ENCODE measurements at places on chromosomes 5 and 9. TPM values are rescaled to one million over a fixed set of nuclear protein-coding genes. Genes with fewer than 3 reads are reported as not detected.

GRCh38 chr9:90995516-90995915 lies 193.9 kb downstream of the SYK start:
- no peak overlapping the region for H3K27ac ChIP-seq
- H3K36me3 ChIP-seq, result no peaks in the 10 kb centered on the region
- H3K4me1 ChIP-seq, result no peaks in the 10 kb centered on the region
- DNase-seq, result no peak
- H3K4me3 ChIP-seq, result no peak overlapping the region

The INSL4 gene
- total RNA-seq, result not detected

DNA sequence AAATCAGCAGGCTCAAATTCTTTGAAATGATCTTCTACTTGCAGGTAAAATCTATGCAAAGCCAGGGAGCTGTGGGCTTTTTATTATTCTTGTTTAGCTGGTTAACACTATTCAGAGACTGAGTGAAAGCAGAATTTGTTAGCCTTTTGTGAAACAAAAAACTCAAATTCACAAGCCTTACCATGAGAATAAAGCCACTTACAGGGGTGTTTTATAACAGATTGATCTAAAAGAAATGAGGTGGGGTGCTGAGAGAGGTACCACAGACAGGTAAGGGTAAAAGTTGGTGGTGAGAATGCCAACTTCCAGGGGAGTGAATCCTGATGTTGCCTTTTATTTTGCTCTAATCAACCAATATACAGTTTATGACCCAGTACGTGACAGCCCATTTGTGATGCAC lies 1585.6 kb downstream of the EFNA5 start:
- no peak overlapping the region for H3K4me3 ChIP-seq
- H3K36me3 ChIP-seq, result no peaks in the 10 kb centered on the region
- no peak for DNase-seq

DNA sequence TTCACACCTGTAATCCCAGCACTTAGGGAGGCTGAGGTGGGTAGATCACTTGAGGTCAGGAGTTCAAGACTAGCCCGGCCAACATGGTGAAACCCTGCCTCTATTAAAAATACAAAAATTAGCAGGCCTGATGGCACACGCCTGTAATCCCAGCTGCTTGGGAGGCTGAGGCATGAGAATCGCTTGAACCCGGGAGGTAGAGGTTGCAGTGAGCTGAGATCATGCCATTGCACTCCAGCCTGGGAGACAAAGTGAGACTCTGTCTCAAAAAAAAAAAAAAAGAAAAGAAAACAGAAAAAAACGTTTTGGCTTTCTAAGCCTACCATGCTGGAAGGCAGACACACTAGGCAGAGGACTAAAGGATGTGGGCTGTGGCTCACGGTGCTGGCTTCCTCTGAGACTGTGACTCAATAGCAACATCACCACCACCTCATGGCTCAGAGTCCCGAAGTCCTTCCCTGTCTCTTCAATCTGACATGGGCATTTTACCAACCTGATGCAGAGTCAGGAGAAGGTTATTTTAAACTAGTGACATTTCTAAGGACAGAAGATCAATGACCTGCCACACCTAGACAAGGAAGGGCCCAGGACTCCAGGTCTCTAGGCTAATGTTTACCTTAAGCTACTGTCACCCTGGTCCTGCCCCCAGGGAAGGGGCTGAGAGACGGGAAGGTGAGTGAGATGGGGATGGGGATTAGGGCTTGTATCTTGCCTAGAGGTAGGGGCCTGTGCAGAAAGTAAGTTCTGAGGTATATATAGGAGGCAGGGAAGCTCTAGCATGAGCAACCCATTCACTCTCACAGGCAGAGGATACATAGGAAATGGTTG lies 3.7 kb downstream of the ECSCR start:
- H3K36me3 ChIP-seq, result no peaks in the 10 kb centered on the region
- H3K27ac ChIP-seq, result no peak overlapping the region

DNA sequence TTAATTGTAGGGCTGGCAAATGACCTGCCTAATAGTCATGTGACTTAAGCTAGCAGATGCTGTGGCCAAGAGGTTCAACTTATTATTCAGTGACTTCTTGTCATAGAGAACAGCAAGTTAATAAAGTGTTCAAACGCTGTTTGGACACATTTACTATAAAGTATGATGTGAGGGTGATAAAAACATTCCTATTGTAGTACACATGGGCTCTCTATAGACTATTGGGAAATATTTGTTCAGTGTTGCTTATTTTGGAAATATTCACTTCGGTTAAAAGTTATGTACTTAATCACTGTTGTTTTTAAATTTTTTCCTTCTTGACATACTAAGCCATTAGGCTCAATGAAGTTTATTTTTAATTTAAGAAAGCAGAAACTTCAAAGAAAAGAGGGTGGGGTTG lies 345.0 kb downstream of the NNT start:
- no peak for DNase-seq
- H3K27me3 ChIP-seq, result no peaks in the 10 kb centered on the region
- no peaks in the 10 kb centered on the region for H3K4me1 ChIP-seq

GRCh38 chr9:123394291-123395235 lies 38.6 kb downstream of the CRB2 start:
- no peak overlapping the region for H3K4me3 ChIP-seq
- no peaks in the 10 kb centered on the region for H3K4me1 ChIP-seq
- DNase-seq, result no peak
- no peaks in the 10 kb centered on the region for H3K27me3 ChIP-seq
- no peaks in the 10 kb centered on the region for H3K36me3 ChIP-seq
- H3K27ac ChIP-seq, result no peak overlapping the region

The ABLIM3 gene
- total RNA-seq, result 12.9 TPM

GRCh38 chr5:34998058-34998789 lies 49.5 kb downstream of the AGXT2 start:
- H3K27ac ChIP-seq, result no peak overlapping the region
- no peaks in the 10 kb centered on the region for H3K36me3 ChIP-seq
- peaks cover 4% of the 10 kb centered on the region for H3K27me3 ChIP-seq
- H3K4me3 ChIP-seq, result no peak overlapping the region

GRCh38 chr5:149038336-149039080 lies 24.4 kb downstream of the SH3TC2 start:
- no peak overlapping the region for H3K27ac ChIP-seq
- DNase-seq, result no peak
- H3K36me3 ChIP-seq, result no peaks in the 10 kb centered on the region
- no peaks in the 10 kb centered on the region for H3K4me1 ChIP-seq

GRCh38 chr5:172753101-172753500 lies 17.9 kb downstream of the DUSP1 start:
- no peak overlapping the region for H3K4me3 ChIP-seq
- H3K4me1 ChIP-seq, result peaks cover 5% of the 10 kb centered on the region
- DNase-seq, result no peak
- no peak overlapping the region for H3K27ac ChIP-seq
- no peaks in the 10 kb centered on the region for H3K36me3 ChIP-seq

- no peaks in the 10 kb centered on the region for H3K4me1 ChIP-seq
- no peak overlapping the region for H3K27ac ChIP-seq
- no peaks in the 10 kb centered on the region for H3K27me3 ChIP-seq
- no peak overlapping the region for H3K4me3 ChIP-seq
- H3K36me3 ChIP-seq, result no peaks in the 10 kb centered on the region
These were observed 102.4 kb downstream of the ROR2 start for GRCh38 chr9:91847581-91848091.

DNA sequence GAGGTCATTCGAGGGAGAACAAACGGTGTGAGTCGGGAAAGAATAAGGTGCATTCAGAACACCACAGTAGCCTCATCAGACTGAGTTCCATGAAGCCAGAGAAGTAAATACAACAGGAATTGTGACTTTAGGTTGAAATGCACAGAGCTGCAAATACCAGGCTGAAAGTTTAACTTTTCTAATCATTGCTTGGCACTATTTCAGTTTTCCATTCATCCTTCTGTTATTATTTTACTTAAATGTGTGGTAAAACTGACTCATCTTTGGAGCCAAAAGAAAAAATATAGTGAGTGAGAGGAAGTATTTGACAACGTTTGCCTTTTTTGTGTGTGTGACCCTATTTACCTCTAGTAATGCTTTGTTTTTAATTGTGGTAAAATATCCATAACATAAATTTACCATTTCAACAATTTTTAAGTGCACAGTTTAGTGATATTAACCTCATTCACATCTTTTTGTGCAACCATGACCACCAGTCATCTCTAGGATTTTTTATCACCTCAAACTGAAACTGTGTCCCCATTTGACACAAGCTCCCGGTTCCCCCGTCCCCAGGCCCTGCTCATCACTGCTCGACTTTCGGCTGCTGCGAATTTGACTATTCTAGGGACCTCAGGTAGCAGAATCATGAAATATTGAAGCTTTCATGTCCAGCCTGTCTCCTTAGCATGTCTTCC lies 166.8 kb downstream of the HSD17B3 start:
- no peaks in the 10 kb centered on the region for H3K27me3 ChIP-seq
- no peak for DNase-seq
- H3K36me3 ChIP-seq, result no peaks in the 10 kb centered on the region
- no peaks in the 10 kb centered on the region for H3K4me1 ChIP-seq

GRCh38 chr9:78091731-78092130 lies 60.1 kb upstream of the GNAQ start:
- no peaks in the 10 kb centered on the region for H3K36me3 ChIP-seq
- H3K27me3 ChIP-seq, result no peaks in the 10 kb centered on the region
- no peak overlapping the region for H3K4me3 ChIP-seq
- no peaks in the 10 kb centered on the region for H3K4me1 ChIP-seq
- DNase-seq, result no peak

The STOM gene
- 81.2 TPM for total RNA-seq

GRCh38 chr9:135976531-135976930 lies 15.4 kb upstream of the UBAC1 start:
- H3K36me3 ChIP-seq, result no peaks in the 10 kb centered on the region
- H3K27me3 ChIP-seq, result no peaks in the 10 kb centered on the region
- no peak overlapping the region for H3K27ac ChIP-seq

GRCh38 chr5:83817591-83817990 lies 96.9 kb upstream of the HAPLN1 start:
- no peak for DNase-seq
- no peaks in the 10 kb centered on the region for H3K36me3 ChIP-seq
- H3K27ac ChIP-seq, result no peak overlapping the region
- no peak overlapping the region for H3K4me3 ChIP-seq
- no peaks in the 10 kb centered on the region for H3K4me1 ChIP-seq

DNA sequence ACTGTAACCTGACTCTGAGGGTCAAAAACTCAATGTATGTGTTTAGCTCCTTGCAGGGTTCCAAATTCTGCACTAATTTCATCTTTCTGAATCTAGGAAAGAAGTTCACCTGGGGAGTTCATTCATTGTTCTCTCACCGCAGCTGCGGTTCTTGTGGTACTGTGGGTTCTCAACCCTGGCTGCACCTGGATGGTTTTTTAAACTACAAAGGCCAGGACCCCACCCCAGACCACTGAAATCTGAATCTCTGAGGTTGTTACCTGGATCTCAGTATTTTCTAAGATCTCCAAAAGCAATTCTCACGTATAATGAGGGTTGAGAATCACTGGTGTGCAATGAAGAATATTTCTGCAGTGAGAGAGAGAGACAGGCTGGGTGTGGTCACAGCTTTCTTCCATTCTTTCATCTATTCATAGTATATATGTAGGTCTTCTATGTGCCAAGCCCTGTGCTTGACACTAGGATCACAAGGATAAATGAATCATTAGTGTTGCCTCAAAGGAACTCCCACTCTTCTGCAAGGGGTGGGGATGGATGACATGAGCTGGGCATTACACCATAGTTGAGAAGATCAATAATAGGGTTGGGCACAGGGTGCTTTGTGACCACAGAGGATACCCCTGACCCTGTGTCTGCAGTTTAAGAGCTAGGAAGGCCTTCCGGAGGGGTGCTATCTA lies 109.8 kb downstream of the GALNT10 start:
- DNase-seq, result no peak
- no peaks in the 10 kb centered on the region for H3K36me3 ChIP-seq
- H3K27ac ChIP-seq, result no peak overlapping the region
- H3K4me3 ChIP-seq, result no peak overlapping the region
- H3K27me3 ChIP-seq, result no peaks in the 10 kb centered on the region
- H3K4me1 ChIP-seq, result peaks cover 7% of the 10 kb centered on the region

- DNase-seq, result no peak
- H3K36me3 ChIP-seq, result no peaks in the 10 kb centered on the region
- no peaks in the 10 kb centered on the region for H3K27me3 ChIP-seq
- H3K27ac ChIP-seq, result no peak overlapping the region
These were observed 218.5 kb upstream of the SLC30A5 start for GRCh38 chr5:68875351-68875750.

The SGCD gene
- total RNA-seq, result not detected

DNA sequence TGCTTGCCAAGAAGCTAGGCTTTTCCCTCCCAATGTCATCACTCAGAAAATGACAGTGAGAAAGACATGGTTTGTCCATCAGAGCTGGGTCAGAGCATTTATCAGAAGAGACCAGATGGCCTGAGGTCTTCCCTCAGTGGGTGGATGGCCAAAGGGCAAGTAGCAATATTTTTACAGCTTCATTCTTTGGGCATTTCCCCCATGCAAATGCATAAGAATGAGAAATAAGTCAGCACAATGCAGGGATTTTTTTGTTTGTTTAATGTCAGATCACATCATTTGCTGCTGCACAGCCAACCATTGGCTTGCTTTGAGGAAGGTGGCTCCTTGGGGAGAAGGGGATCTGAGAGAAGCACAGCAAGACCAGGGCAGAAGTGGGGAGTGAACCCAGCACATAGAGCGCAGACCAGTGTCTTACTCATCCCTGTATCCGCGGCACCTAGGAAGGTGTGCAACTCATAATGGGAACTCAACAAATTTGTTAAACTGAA lies 209.6 kb downstream of the SEMA6A start:
- H3K4me1 ChIP-seq, result no peaks in the 10 kb centered on the region
- H3K27me3 ChIP-seq, result no peaks in the 10 kb centered on the region
- no peak for DNase-seq
- no peak overlapping the region for H3K4me3 ChIP-seq
- H3K36me3 ChIP-seq, result no peaks in the 10 kb centered on the region

DNA sequence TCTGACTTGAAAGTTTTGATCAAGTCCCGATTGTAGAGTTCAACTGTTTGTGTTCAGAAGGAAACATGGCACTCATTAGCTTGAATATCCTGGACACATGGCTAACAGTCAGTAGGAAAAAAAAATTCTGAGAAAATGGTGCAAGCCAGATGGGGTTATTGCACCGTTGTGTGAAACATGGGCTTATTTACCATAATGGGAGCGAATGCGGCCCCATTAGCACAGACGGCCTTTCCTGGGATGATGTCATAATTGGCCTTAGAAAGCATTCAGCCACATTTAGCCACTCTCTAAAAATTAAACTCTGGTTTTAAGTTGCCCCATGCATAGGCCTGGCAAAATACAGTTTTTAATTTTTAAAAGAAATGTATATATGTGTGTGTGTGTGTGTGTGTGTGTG lies 112.1 kb downstream of the IRX2 start:
- no peaks in the 10 kb centered on the region for H3K4me1 ChIP-seq
- H3K36me3 ChIP-seq, result no peaks in the 10 kb centered on the region
- no peak overlapping the region for H3K27ac ChIP-seq
- DNase-seq, result no peak

- no peak for DNase-seq
- no peak overlapping the region for H3K4me3 ChIP-seq
- H3K27me3 ChIP-seq, result no peaks in the 10 kb centered on the region
- H3K36me3 ChIP-seq, result no peaks in the 10 kb centered on the region
These were observed 24.4 kb downstream of the ARHGAP26 start for GRCh38 chr5:142794537-142794936.
